Renal pelvis (tissue), 12 donors: ENCODE measurements at places on chromosomes 2 and 18. TPM values are rescaled to one million over a fixed set of nuclear protein-coding genes. Genes with fewer than 3 reads are reported as not detected.

DNA sequence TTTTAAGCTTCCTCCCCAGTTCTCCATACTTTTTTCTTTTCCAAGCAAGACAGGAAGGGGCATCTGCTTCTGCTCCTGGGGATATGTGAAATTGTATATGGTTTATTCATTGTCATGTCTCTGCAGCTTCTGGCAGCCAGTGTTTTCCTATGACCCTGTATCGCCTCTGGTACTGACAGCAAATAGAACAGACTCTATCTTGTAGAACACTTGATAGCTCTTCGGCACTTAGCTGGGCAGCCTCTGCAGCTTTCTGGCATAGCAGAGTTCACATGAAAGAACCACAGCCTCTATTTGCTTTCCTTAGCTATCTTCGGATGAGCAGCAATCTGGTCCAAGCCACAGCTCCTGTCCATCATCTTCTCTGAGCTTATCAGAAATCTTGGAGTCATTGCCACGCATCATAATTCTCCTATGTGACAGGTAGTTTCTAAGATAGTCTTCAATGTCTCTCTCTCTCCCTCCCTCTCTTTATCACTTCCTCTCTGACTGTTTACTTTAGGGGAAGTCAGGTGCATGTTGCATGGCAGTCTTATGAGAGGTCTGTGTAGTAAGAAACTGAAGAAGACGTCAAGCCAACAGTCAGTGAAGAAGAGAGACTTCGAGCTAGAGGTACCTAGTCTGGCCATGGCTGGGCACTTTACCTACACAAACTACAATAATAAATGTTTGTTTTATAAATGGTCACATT lies 627.7 kb upstream of the CDH2 start:
- no peak for DNase-seq

GRCh38 chr2:157470321-157470720 lies 26.4 kb upstream of the CYTIP start:
- no peak for DNase-seq

The CYRIA gene
- 2.2 TPM for polyA plus RNA-seq

DNA sequence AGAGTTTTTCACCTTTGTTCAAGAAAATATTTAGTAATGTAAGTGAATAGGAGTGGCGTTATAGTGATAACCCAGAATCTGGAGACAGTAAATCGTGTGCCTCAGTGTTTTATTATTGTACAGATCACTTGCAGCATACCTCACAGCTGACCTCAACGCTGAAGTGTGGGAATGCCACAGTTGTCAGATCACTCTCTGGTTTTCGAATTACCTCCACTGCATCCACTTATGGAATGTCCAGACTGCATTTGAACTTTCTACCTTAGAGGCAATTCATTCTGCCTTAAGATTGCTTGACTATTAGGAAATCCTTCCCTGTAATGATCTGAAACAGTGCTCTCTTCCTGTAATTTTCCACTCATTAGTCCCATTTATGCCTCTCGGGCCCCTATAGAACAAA lies 164.5 kb upstream of the ALPP start:
- no peak for DNase-seq

- DNase-seq: no peak
These were observed 13.3 kb upstream of the CDH7 start for GRCh38 chr18:65737471-65737955.

DNA sequence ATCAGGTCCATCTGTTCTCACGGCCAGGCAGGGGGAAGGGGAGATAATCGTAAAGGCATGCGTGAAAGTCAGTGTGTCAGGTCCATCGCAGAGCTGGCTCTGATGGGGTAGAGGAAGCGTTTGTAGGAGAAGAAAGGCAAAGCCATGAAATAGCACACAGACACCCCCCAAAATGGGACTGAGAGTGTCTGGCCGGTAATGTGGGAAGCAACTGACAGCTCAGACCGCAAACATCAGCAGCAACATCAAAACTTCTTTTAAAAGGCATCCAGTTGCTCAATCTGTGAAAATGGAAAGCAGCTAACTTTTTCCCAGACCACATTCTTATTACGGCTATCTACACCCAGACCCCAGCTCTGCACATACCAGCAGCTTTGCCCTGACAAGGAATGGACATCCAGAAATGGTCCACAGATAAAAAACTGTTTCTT lies 232.6 kb downstream of the EN1 start:
- no peak for DNase-seq

DNA sequence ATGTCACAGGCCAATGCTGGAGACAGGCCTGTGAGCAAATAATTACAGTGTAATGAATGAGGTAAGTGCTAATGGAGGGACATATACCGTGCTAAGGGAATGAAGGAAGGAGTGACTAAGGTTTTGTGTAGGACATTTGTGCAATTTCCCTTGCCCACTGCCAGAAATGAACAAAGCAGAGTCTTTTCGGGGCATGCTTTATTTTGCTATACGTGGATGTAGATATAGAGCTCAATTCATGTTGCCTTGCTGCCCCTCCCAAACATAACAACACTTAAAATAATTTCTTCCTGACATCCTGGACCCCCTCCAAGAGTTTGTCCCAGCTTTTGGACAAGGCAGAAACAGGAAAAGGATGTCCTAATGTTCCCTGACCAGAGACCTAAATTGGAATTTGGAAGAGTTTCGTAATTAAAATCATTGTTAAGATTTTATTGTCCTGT lies 23.7 kb upstream of the CD28 start:
- DNase-seq: peak; percentile 47

The MARCO gene
- 0.06 TPM for polyA plus RNA-seq

DNA sequence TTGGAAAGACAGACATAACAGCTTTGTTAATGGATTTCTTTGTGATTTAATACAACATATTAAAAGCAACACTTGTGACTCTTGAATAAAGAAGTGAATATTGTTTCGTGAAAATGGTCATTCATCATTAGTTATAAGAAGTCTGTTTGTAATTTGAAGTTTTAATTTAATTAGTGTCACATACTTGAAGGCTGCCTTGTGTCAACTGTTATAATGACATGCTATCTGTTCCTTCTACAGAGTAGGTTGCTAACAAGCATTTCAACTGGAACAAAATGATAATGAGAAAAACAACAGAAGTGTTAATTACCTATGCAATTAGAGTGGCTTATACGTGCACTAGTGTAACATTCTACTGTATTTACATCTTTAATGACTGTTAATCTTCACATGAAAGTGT lies 624.7 kb downstream of the LRP1B start:
- no peak for DNase-seq

- DNase-seq: no peak
These were observed 138.1 kb upstream of the CHAC2 start for GRCh38 chr2:53629501-53629900.

The DCTN1 gene
- polyA plus RNA-seq: 167 TPM

- no peak for DNase-seq
These were observed 25.8 kb upstream of the NRP2 start for GRCh38 chr2:205656461-205656860.

DNA sequence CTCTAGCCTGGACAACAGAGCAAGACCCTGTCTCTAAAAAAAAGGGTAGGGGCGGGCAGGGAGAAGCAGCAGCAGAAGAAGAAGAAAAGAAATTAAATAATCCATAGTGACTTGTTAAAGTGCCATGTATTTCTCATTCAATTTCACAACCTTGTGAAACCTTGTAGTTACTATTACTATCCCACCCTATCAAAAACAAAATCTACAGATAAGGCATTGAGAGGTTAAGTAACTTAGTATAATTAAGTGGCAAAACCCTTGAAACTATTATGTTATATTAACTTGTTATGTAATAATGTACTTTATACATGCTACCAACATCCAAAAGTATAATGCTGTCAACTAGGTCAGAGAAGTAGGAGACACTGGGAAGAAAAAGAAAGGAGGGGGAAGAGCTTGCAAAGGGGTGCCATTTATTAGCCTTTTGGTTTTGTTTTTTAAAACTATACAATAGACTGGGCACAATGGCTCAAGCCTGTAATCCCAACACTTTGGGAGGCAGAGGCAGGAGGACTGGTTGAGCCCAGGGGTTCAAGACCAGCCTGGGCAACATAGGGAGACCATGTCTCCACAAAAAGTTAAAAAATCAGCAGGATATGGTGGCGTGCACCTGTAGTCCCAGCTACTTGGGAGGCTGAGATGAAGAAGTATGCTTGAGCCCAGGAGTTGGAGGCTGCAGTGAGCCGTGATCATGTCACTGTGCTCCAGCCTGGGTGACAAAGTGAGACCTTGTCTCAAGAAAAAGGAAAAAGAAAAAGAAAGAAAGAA lies 11.3 kb downstream of the TLK1 start:
- no peak for DNase-seq

The DPP4 gene
- 106 TPM for polyA plus RNA-seq
